ENCODE measurements at places on chromosomes 1 and 21. TPM values are rescaled to one million over a fixed set of nuclear protein-coding genes. Genes with fewer than 3 reads are reported as not detected.

Gene ANGPTL3
- 8.9 TPM for polyA plus RNA-seq

Gene TACSTD2
- 26.2 TPM for polyA plus RNA-seq

DNA sequence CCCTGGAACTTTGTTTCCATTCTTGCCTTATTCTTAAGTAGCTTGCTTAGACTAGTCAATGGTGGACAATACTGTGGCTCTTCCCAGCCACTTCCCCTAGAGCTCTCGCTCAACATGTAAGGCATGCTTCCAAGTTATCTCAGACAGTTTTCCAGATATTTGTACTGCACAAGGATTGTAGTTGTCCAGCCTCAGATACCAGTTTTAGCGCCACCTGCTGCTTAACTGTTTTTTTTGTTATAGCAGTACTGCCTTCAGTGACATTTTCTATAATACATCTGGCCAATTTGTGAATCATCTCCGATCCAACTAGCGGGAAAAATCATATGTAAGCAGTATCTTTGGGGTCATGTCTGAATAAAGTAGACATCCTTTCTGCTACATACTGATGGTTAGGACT, 346.7 kb upstream of the ADGRL4 start:
- no peak for DNase-seq

Gene C1orf56
- polyA plus RNA-seq: 10.0 TPM

Gene LRRC7
- polyA plus RNA-seq: 14.2 TPM

GRCh38 chr1:223645903-223646302, 19.6 kb downstream of the CAPN8 start:
- DNase-seq: no peak

Gene GFI1
- 0.23 TPM for polyA plus RNA-seq

DNA sequence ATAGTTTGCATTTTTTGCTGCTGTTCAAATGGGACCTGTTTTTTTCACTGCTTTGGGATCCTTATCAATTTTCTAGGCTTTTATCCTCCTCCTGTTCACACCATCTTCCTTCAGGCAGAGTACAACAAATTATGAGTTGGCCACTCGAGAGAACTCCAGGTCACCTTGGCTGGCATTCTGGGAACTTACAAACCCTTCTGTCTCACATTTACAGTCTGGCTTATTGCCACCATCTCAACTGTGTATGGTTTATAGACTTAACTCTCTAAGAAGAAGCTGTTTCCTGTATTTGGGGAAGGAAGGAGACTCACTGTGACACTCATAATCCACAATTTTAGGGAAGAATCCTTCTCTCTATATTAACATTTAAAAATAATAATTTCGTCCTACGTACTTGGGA, 5.4 kb upstream of the ZNF691 start:
- DNase-seq: no peak

DNA sequence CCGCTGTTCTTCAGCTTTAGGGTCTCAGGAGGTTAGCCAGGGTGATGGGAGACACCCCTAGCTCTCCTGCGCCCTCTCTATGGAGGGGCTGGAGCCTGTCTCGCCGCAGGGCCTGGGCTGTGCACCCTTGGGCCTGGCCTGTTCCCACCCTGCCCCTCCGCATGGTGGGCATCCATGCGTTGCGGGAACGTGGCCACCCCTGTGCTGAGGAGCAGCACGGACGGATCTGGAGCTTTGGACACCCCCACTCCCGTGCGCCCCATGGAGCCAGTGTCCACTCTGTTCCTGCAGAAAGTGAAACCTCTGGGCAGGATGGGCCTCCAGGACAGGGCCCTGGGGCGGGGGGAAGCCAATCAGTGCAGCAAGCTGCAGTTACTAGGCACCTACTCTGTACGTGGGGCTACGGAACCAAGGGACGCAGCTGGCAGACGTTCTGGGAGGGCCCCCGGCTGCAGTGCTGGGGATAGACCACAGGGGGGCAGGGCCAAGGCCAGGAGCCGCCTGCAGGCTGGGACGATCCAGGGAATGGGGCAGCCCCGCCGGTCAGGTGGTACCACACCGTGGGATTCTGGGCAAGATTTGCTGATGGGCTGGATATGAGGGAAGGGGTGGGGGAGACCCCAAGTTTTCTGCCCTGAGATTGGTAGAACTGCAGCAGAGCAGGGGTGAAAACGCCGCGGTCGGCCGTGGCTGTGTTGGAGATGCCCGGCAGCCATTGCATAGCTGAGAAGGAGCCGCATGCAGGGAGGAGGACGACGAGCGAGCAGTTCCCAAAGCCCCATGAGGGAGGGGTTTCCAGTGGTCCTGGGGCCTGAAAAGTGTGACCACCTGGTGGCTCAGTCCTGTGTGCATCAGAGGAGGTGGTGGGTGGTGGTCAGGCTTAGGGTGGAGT, 43.3 kb downstream of the TP73 start:
- DNase-seq: no peak

DNA sequence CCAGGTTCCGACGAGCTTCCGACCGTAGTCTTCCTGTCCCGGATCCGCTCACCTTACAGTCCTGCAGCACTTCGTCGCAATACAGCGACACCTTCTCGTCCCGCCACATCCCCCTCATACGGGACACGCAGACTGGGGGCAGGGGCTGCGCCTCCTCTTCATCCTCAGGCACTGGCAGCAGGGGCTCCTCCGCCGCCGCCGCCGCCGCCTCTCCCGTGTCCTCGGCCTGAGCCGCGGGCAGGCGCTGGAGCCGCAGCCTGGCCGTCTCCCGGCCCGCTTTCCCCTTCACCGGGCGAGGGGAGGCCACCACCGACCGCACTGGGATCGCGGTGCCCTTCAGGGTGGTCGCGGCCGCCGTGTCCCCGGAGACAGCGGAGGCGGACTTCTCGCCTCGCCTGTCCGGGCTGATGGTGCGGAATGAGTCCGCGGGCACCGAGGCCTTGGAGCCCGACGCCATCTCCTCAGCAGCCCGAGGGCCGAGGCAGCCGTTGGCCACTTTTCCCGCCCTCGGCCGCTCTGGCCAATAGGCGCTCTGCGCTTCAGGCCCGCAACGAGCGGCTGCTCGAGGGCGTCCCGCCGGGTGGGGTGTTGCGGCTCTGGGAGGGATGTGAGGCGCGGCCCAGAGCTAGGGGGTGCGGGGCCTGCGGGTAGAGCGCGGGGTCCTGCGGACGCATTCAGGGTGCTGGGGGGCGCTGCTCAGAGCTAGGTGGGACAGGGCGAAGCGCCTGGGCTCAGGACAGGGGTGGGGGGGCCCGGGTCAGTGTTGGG, at the start of gene SHCBP1L:
SHCBP1L (minus strand) TSS at position 490 of the 768 bp plus-strand sequence; CDS start at position 457, 33 bp downstream.
- DNase-seq: no peak

DNA sequence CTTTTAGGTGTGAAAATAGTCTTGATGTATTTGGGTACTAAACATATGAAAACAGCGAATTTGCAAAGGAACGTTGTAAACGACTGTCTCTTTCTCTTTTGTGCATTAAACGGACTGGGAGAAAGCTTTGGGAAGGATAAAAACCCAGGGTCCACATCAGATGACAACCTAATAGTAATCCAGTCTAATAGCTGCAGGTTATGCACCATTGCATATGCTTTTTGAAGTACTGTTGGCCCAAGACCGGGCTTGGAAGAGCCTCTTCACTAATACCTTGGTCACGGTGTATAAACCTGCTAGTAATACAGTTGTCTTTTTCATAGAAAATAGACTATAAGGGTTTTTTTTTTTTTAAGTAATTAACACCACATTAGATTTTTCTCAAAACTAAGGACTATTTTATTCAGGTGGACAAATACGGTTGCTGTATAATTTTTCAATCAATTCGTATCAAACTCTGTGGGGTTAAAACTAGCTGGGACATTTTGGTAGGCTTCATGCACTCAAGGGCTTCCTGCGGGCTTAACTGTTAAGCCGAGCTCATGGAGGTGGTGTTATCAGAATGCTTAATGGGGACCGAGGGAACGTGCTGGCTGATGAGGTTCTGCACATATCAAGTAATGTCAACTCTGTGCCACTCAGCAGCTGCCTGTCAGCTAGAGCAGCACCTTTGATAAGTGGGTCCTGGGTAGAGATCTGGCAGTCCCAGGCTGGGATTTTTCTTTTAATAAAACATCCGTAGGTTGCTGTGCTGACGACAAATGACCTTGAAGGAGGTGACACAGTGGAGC, 2.1 kb downstream of the RYR2 start:
- DNase-seq: no peak

Gene ELAVL4
- polyA plus RNA-seq: 3.2 TPM

GRCh38 chr1:111776391-111776790, 20.7 kb downstream of the DDX20 start:
- no peak for DNase-seq

GRCh38 chr1:237748171-237748960, 142.4 kb downstream of the ZP4 start:
- no peak for DNase-seq

GRCh38 chr1:2433936-2434655, 21.7 kb upstream of the PEX10 start:
- no peak for DNase-seq

Gene PGBD5
- polyA plus RNA-seq: 5.8 TPM

Gene CCDC27
- 0.20 TPM for polyA plus RNA-seq

- no peak for DNase-seq
Measured at GRCh38 chr1:6820899-6821298, 35.6 kb downstream of the CAMTA1 start.

DNA sequence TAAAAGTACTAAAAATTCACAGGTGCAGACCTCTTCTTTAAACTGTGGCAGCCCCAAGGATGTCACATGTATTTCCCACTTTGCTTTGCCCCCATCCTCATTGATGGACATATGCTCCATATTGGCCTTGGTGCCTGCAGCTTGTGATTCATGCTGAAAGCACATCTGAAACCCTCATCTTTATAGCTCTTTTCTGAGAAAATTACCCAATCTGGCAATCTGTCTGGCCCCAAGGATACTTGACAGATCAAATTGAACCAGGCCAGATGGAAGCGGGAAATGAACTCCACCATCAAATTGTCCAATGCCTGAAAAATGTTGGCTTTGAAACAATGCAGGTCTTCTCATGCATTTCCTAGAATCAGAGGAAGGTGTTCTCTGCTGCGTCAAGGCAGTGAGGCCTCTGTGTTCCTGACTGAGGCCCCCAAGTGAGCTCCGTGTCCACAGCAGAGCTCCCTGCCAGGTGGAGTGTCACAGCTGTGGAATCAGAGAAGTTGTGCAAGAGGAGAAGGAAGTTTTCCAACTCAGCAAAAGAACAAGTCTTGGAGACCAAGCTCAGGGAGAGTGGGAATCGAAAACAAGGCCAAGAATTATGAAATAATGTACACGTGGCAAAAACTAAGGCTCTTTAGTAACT, 323.7 kb downstream of the PLPP3 start:
- no peak for DNase-seq
